ENCODE measurements at places on chromosomes 5 and 9. TPM values are rescaled to one million over a fixed set of nuclear protein-coding genes. Genes with fewer than 3 reads are reported as not detected.
A peak's percentile ranks its signal among the peaks of the same experiment; 100 is the strongest.

GRCh38 chr9:27292659-27293405, 4.1 kb downstream of the EQTN start:
- DNase-seq, result no peak

DNA sequence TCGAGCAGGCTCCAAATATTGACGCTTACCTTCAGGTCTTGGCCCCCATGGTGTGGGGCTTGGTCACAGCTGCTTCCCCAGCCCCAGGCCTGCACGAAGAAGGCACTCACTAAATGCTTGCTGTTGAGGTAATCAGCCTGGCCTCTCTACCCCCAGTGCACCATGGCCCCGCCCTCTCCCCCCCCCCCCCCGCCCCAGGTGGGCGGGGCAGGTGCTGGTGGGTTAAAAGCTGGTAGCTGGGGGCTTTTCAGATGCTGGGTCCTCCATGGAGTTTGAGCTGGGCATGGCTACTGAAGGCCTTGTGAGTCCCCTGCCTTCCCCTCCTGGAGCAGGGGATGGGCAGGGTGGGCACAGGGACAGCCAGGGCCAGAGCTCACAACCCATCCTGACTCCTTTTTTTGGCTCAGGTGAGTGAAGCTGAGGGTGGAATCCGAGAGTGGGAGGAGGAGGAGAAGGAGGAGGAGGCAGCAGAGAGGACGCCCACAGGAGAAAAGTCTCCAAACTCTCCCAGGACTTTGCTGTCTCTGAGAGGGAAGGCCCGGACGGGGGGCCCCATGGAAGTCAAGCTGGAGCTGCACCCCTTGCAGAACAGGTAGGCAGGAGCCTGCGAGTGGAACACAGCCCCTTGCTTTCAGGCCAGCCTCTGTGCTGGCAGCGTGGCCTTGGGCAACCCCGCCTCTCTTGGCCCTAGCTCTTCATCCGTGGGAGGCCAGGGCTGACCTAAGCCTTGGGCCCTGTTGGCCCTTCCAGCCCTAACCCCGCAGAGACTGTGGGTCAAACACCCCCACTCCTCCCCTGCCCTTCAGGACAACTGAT, 4.4 kb upstream of the TSPAN17 start:
- DNase-seq, result no peak

DNA sequence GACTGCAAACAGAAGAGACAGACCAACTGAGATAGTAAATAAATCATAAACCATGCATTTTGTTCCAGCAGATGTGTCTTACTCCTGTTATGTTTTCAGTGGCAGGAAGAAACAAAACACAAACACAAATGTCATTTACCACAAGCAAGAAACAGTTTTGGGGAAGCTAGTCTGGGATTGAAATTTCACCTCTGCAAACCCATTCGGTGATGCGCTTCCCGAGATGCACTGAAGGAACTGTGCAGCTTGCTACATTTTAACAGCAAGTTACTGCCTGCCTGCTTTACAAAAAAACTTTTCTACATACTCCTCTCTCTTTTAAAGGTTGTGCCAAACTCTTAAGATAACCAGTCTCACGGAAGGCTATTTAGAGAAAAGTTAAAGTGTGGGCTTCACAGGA, 3.2 kb downstream of the MACROH2A1 start:
- DNase-seq, result no peak

DNA sequence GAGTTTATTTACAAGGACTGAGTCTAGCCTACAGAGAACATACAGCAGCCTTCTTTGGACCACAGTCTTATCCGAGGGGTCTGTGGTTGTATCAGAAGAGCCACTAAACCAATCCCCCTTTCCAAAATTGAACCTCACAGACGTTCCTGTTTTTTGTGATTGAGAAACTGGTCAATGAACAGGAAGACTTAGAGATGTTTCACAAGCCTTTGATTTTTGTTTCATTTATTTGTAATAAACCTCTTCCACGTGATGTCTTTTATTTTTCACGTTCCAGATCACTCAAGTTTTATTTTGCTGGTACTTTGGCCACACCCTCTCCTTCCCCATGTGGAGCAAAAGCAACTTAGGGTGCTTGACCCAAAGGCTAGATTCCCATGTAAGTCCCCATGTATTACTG, 16.1 kb downstream of the CCT5 start:
- DNase-seq, result no peak

The SLC6A19 gene
- total RNA-seq, result not detected

GRCh38 chr9:125332527-125332926, 70.9 kb downstream of the GAPVD1 start:
- DNase-seq, result no peak

DNA sequence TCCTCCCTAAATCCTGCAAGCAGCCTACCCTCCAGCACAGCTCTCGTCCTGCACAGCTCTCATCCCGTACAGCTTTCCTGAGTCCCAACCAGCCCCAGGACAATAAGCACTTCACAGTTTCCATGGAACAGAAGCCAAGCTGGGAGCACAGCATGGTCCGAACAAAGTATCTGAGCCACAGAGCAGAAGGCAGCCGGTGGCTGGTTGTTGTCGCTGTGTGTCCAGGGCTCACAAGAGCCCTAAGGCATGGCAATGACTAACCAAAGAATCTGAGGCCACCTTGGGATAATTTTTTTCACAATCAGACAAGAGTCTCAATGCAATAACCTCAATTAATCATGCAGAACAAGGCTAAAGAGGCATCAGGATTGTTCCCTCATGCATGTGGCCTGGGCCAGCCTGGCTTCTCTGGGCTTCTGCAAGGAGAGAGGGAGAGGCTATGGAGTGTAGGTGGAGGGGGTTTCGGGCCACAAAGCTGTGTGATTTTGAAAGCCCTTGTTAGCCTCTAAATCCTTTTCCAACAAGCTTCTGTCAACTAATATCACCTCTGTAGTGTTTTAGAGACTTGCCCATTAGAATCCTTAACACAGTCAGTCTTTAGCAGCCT, 323.4 kb downstream of the PIK3R1 start:
- DNase-seq, result no peak

- no peak for DNase-seq
Measured at GRCh38 chr5:33711094-33711679, 180.6 kb downstream of the ADAMTS12 start.

GRCh38 chr9:114504341-114505186, 709 bp downstream of the WHRN start:
- peak; percentile 40 for DNase-seq

The GRM6 gene
- not detected for total RNA-seq

The WDR38 gene
- total RNA-seq, result not detected

DNA sequence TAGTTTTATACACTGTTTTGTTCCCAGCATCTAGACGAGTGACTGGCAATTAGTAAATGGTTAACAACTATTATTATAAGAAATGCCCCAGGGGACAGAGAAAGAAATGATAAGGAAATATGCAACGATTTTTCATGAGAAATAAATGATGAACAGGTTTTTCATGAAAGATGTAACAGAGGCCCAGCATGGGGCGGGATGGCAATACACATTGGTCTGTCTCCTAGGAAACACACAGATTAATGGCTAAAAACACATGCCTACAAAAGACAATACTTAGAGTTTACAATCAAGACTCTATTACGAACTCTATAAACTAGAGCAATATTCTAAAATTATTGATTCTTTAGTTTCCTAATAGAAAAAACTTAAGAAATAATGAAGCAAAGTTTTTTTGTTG, 441.5 kb upstream of the CDH9 start:
- DNase-seq, result no peak

DNA sequence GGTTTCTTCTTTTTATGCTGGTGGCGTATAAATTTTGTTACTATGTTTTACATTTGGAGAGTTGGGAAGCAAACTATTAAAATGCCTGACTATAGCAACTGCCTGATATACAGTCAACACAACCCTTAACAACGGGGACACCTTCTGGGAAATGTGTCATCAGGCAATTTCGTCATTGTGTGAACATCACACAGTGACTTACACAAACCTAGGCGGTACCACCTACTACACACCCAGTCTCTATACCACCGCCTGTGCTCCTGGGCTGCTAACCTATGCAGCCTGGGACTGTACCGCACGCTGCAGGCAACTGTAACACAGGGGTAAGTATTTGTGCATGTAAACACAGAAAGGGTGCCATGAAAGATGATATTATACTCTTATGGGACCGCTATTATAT, 1.3 kb upstream of the CDHR2 start:
- DNase-seq, result no peak

DNA sequence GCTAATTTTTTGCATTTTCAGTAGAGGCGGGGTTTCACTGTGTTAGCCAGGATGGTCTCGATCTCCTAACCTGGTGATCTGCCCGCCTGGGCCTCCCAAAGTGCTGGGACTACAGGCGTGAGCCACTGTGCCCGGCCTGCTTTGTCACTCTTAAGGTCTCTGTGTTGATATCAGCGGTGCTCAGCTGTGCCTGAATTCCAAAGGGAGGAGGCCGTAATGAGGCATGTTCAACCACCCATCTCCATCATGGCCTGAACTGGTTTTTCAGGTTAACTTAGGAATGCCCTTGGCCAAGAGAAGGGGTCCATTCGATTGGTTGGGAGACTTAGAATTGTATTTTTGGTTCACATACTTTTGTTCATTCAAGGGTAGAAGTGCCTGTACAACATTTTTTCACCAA, 22.0 kb downstream of the HSD17B3 start:
- peak; percentile 85 for DNase-seq

- peak; percentile 90 for DNase-seq
Measured at GRCh38 chr5:123951582-123951977, 439.6 kb downstream of the CSNK1G3 start.

- no peak for DNase-seq
Measured at GRCh38 chr9:81755721-81756120, 66.4 kb upstream of the TLE1 start.

The SELENOP gene
- total RNA-seq, result 10.2 TPM

GRCh38 chr9:18822850-18823249, 210.2 kb downstream of the SAXO1 start:
- no peak for DNase-seq

The DBH gene
- not detected for total RNA-seq

GRCh38 chr5:83400701-83401100, 70.8 kb upstream of the VCAN start:
- no peak for DNase-seq

GRCh38 chr9:111965566-111966019, 69.0 kb downstream of the UGCG start:
- DNase-seq, result peak; percentile 98

The STK32A gene
- not detected for total RNA-seq

GRCh38 chr5:4411664-4412063, 728.5 kb upstream of the ADAMTS16 start:
- no peak for DNase-seq

- no peak for DNase-seq
Measured at GRCh38 chr9:113933671-113934070, 57.6 kb downstream of the ZNF618 start.

Measured in foreskin keratinocyte (primary cell).